Activated CD4-positive, CD25-positive, alpha-beta regulatory T cell (primary cell): ENCODE measurements at places on chromosomes 1 and 21.
A peak's percentile ranks its signal among the peaks of the same experiment; 100 is the strongest.

GRCh38 chr1:14597343-14598006, 1.0 kb upstream of the KAZN start:
- DNase-seq: no peak

DNA sequence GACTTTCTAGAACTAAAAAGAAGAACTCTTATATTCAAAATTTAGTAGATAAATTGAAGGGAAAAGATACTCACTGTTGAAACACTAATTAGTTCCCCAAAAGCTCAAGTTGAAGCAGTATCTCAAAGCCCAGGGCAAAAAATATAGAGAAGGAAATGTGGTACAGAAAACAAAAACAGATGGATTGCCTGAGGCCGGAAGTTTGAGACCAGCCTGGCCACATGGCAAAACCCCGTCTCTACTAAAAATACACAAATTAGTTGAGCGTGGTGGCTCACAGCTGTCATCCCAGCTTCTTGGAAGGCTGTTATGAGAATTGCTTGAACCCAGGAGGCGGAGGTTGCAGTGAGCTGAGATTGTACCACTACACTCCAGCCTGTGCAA, 36.0 kb downstream of the FAM177B start:
- DNase-seq: no peak

DNA sequence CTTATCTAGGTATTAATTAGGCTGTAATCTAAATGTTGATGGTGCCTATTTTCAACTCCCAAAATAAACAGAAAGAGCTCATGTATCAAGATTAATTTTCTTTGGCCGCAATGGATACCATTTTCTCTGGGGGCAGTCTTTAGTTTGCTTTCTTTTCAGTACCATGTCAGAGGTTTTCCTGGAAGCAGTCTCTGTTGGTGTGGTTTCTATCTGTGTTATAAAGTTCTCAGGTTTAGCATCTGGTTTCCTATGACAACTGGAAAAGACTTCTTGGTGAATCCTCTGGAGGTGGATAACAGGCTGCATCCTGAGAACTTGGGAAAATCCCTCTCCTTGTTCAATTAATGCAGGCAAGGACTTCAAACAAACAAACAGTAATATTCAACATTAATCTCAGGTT, 38.7 kb upstream of the BATF3 start:
- no peak for DNase-seq

DNA sequence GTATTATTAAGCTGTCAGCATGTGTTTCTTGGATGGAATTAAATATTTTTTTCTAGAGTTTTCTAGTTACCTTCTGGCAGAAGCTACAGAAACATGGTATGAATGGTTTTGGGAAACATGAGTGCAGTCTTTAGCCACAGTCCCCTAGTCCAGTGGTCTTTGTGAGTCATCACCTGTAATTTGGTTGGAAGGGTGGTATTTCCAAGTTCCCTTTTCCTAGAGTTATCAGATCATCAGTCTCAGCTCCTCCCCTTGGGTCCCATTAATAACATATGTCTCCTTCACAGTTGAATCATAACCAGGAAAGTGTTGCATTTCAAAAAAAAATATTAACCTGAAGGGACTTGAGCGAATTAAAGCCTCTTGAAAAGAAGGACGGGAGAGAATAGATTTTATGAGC, 27.0 kb downstream of the ELAVL4 start:
- no peak for DNase-seq

GRCh38 chr1:241979071-241979470, 19.8 kb downstream of the MAP1LC3C start:
- DNase-seq: no peak

DNA sequence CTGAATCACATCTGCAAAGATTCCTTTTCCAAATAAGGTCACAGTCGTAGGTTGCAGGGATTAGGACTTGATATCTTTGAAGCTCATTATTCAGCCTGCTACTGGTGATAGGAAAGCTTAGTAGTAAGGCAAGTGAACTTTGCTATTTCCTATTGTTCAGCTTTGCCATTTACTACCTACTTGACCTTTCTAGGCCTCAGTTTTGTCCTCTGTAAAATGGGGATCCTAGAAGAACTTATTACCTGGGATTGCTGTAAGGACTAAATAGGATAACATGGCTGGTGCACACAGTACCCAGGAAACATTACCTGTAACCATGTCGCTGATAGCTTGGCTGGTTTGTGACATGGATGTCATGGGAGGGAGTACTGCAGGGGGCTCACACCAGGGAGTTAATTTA, 24.5 kb downstream of the UMODL1 start:
- DNase-seq: no peak

- DNase-seq: peak; percentile 9
Measured at GRCh38 chr21:37224861-37225839, 42.0 kb downstream of the VPS26C start.

GRCh38 chr1:63731117-63732043, 42.4 kb upstream of the ROR1 start:
- DNase-seq: no peak

- no peak for DNase-seq
Measured at GRCh38 chr1:23577056-23578004, 18.0 kb upstream of the ID3 start.

DNA sequence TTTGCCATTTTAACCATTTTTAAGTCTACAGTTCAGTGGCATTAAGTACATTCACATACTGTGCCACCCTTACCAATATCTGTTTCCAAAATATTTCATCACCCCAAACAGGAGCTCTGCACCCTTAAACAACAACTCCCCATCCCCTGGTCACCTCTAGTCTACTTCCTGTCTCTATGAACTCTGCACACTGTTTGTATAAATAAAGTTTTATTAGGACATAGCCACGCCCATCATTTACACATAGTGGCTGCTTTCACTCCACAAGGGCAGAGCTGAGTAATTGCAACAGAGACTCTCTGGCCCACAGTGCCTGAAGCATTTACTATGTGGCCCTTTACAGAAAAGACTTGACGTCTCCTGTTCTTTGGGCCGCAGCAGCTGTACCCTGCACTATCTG, 30.1 kb downstream of the KCNAB2 start:
- no peak for DNase-seq

DNA sequence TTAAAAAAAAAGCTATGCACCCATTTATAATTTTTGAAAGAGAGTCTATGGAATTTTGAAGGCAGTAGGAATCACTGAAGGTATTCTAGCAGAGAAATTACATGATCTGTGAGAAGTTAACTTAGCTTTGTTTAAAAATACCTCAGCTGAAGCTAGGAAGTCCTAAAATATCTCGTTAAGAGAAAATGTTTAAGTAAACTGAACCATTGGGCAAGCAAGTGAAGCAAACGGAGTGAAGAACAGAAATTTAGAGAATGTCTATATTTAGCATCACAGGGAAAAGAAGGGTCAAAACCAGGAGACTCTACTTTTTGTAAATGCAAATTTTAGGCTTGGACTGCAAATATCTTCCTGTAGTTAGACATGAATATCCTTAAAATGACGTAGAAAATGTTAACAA, 230.8 kb downstream of the HMCN1 start:
- no peak for DNase-seq

- no peak for DNase-seq
Measured at GRCh38 chr21:32860399-32860798, 88.8 kb upstream of the PAXBP1 start.

- no peak for DNase-seq
Measured at GRCh38 chr1:151502859-151503780, 8.1 kb upstream of the CGN start.

GRCh38 chr1:159015440-159015909, 5.8 kb downstream of the IFI16 start:
- DNase-seq: peak; percentile 25

DNA sequence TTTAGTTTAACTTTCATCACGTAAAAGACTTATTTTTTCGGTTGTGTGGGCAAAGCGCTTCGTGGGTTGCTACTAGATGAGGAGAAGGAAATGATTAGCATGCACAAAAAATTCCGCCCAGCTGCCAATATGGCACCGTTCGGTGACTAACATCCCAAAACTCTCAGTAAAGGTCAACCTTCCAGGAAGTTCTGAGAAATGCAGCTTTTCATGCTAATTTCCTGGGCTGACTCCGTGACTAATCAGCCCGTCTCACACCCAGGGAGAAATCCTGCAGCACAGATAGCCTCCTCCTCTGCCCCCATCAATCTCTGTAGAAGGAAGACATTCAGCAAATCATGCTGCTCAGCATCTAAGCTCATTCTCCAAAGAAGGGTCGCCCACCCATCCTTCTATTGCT, 34.1 kb downstream of the TMCO4 start:
- no peak for DNase-seq

DNA sequence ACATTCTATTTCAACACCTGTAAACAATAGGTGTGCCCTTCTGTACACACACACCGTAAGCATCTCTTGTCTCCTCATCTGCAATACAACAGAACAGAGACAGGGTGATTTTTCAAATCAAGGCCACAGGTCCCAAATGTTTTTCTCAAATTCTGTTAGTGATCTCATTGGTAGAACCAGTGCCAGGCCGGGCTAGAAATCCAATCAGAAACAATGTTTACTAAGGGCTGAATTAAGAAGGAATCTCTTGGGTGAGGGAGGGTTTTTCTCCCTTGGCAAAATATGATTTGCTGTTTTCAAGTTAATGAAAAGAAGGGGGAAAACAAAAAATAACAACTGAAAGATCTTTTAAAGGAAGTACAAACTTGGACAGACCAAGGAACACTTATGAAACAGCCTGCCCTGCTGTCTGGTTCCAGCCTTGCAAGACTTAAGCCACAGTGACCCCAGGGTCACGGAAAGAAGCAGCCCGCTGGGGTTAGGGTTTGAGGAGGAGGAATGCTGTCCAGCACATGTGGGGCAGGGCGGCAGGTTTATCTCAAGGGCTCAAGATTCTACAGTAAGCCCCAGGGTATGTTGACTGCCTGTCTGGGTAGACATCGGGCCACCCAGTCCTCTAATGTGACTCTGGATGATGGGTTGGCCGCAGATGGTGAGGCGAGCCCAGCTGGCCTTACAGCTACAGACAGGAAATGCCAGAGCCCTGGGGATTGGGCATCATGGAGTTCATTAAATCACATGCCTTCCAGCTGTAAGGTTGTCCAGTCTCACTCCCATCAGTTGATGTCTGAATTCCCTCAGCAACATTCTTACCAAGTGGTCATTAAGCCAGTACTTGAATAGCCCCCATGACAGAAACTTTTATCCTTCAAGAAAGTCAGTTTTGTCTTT, 73.3 kb upstream of the SLC44A3 start:
- no peak for DNase-seq

- DNase-seq: peak; percentile 51
Measured at GRCh38 chr21:42107881-42108553, 36.9 kb downstream of the UMODL1 start.

DNA sequence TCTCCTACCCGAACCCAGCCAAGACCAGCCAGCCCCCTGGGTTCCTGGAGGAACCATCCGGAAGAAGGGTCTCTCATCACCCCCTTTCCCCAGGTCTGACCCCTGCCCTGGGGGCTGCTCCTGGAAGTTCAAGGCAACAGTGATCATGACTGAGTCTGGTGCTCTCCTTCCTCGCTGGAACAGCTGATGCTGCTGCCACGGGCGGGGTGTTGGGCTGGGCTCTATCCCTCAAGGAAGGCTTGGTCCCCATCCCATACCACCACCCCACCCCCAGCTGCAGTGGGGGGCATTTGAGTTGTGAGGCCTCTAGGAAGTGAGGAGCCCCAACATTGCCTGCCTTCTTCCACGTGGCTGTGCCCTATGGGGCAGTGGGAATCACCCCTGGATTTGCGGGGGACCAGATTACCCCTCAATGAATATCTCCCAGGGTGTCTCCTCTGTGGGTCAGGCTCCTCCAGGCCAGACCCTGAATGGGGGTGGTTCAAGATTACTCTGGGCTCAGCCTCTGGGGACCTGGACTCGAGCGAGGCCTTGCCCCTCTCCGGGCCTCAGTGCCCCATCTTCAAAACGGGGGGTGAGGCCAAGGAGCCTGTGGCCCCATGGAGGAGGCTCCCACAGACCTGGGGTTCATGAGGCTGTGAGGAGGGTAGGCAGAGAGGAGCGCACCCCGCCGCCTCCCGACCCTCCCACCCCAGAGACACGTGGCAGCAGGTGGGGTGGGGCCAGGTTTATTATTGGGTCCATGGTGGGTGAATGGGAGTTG, 2.8 kb downstream of the MASP2 start:
- no peak for DNase-seq

DNA sequence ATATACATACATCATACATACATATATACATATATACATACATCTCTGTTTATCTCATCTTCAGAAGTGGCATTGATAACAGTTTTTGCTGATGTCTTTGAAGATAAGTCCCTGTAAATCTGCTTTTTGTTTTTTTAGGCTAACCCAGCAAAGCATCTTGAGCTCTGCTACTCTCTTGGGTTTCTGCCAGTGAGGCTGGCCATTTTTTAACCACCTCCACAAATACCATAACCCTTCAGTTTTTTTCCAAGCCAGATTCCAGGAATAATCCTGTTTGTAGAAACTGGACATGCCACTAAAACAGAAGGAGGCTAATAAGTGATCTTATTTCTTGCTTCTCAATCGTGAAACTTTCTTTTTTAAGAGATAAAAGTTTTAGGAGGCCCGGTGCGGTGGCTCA, 21.6 kb downstream of the SDHC start:
- DNase-seq: no peak

GRCh38 chr21:37257511-37257966, 9.6 kb downstream of the VPS26C start:
- no peak for DNase-seq

DNA sequence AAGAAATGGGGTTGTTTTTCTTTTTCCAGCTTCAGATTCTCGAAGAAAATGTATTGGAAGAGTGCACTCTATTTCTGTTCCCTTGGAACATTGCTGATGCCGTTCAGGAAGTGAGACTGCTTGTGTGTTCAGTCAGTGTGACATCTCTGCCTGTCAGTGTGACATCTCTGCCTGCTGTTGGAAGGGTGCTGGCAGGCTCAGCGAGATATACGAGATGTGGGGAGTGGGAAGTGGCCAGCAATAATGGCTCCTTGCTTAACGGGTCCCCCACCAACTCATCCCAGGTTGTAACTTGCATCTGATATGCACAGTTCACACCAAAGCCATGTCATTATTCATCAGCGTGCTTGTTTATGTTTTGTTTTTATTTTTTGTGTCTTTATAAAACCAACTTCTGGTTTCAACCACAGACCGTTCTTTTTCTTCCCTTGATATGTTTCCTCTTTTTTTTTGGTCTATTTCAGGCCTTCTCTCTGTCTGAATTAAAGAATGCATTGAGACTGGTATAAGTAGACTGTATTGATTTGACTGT, 145.4 kb downstream of the GALNT2 start:
- no peak for DNase-seq
